IMR-90 (cell line): ENCODE measurements at places on chromosomes 13 and 19. TPM values are rescaled to one million over a fixed set of nuclear protein-coding genes. Genes with fewer than 3 reads are reported as not detected.

- H3K27me3 ChIP-seq, result no peaks in the 10 kb centered on the region
- H3K4me3 ChIP-seq, result peak overlapping the region; percentile 24; the same call in 1 of the 2 replicates
- H3K27ac ChIP-seq, result no peak overlapping the region
- DNase-seq, result no peak
- H3K36me3 ChIP-seq, result peaks cover 2% of the 10 kb centered on the region
- no peaks in the 10 kb centered on the region; the same call in 1 of the 2 replicates for H3K4me1 ChIP-seq
Observed at GRCh38 chr13:32737111-32737571, 150.9 kb downstream of the PDS5B start.

- H3K4me1 ChIP-seq, result no peaks in the 10 kb centered on the region
- H3K27me3 ChIP-seq, result no peaks in the 10 kb centered on the region
- H3K27ac ChIP-seq, result no peak overlapping the region
- DNase-seq, result no peak
- H3K4me3 ChIP-seq, result no peak overlapping the region
Observed at GRCh38 chr19:14185158-14185557, 20.8 kb downstream of the ADGRL1 start.

- no peak overlapping the region for H3K27ac ChIP-seq
- peaks cover 3% of the 10 kb centered on the region; the same call in 1 of the 2 replicates for H3K36me3 ChIP-seq
- peaks cover 6% of the 10 kb centered on the region for H3K4me1 ChIP-seq
- H3K4me3 ChIP-seq, result no peak overlapping the region
Observed at GRCh38 chr13:21583478-21583877, 20.5 kb downstream of the MICU2 start.

Gene APLP1
- 4.7 and 6.7 TPM in 2 replicates for total RNA-seq

Gene ZNF579
- 0.54 and 0.83 TPM in 2 replicates for total RNA-seq
